ENCODE measurements at places on chromosomes 5 and 9. TPM values are rescaled to one million over a fixed set of nuclear protein-coding genes. Genes with fewer than 3 reads are reported as not detected.

The PKD2L2 gene
- total RNA-seq, result not detected

The PRR16 gene
- total RNA-seq, result 9.3 TPM

The EGR1 gene
- total RNA-seq, result 4.5 TPM

The RLN2 gene
- total RNA-seq, result not detected

The EPB41L4B gene
- total RNA-seq, result 0.15 TPM

The ZNF618 gene
- 10.4 TPM for total RNA-seq

The LRRTM2 gene
- 2.6 TPM for total RNA-seq

The BHMT2 gene
- 6.4 TPM for total RNA-seq

The IFNA7 gene
- total RNA-seq, result not detected

Measured in smooth muscle cell of trachea (primary cell).